ENCODE measurements at places on chromosomes 1 and 21.

DNA sequence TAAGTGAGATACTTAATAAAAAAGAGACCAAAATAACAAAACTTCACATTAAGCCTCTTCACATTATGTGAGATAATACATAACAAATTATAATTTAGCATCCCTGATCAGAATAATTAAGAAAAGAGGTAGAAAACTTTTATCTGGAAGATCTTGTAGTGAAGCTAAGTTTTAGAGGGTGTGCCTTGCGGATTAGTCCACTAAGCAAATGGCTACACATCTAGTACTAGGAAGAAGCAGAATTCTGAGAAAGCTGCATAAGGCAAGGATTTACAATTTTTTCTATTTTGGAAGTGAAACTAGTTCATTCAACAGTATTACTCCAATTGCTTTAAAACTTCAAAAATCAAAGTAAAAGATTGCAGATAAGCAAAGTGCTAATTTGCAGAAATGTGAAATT lies 3.5 kb downstream of the YOD1 start:
- DNase-seq: no peak

DNA sequence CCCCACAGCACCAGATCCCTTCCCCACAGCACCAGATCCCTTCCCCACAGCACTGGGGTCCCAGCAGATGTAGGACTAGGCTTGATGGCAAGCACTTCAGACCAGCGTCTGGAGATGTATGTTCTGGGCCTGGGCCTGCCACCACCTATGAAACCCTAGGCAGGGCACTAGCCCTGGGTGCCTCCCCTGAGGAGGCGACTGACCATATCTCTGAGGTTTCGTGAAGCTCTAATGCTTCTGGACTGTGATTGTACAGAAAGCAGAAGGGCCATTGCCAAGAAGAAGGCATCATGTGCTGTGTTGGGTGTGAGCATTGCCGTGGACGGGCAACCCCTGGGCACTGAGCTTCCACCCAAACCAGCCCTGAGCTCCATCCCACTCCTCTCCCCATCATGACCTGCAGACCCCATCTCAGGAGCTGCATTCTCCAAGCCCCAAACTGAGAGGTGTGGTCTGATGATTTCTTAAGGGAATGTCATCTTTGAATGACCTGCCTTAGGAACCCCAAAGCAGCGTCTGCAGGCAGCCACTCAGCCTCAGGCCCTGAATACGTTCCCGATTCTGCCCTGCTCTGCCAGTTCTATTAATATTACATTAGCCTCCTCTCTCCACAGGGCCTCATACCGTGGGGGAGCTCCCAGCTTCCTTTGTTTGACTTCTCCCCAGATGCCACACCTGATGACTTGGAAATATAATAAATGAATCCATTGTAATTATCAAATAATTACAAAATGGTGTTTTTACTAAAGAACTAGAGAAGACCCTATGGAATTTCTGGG lies 163.4 kb downstream of the TRIM33 start:
- no peak for DNase-seq

DNA sequence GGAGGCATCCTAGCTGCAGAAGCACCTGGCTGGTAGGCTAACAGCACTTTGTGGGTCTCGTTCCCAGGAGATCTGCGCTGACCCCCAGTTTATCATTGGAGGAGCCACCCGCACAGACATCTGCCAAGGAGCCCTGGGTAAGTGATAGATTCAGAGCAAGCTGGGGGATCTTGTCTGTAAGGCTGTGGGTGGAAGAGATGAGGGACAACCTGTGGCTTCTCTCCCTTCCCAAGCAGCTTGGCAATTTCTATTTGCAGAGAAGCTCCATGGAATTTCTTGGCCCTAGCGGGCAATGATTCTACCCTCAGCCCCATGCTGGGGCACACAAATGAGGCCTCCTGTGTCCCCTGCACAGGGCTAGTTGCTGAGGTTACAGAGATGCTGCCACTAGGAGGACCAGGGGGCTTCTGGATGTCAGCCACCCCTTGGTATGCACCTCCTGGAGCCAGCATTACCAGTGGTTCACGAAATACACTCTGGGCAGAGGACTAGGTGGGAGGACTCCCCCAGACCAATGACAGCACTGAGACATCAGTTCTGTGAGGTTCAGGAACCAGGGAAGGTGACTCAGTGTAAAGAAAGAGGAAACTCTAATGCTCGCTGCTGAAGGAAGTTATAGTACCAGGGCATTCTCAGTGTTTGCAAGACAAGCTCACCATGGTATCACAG lies 5.5 kb downstream of the CAPN2 start:
- no peak for DNase-seq

- DNase-seq: peak; percentile 41
These were observed 52.5 kb downstream of the NMNAT2 start for GRCh38 chr1:183365676-183366075.

DNA sequence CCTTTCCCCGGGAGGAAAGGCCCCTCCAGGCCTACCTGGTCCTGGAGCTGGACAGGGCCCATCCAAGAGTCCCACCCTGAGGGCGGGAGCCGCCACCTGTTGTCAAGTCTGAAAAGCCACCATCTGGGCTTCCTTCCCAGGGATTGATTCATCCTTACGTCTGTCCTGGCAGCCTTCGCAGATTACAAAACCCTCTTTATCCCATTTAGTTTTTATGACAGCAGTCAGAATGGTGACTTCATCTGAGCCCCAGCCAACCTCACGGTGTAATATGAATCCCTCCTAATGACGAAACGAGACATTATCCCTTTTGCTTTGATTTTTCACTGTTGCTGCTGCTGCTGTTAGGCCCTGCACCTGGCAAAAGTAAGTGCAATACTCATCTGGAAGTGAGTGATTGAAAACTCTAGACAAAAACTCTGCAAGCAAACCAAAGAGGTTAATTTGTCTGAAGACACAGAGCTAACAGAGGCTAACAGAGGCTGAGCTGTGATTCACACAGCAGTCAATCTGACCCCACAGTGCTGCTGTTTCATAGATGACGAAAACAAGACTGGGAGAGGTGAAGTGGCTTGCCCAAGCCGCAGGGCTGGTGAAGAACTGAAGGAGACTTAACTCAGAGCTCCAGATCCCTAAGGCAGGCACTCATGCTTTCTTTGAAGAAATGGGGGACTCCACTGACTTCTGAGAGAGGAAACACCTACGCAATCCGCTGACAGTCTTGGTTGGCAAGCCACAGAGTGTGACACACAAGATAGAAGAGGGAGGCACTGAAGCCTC lies 30.0 kb upstream of the S100A7 start:
- DNase-seq: peak; percentile 91

DNA sequence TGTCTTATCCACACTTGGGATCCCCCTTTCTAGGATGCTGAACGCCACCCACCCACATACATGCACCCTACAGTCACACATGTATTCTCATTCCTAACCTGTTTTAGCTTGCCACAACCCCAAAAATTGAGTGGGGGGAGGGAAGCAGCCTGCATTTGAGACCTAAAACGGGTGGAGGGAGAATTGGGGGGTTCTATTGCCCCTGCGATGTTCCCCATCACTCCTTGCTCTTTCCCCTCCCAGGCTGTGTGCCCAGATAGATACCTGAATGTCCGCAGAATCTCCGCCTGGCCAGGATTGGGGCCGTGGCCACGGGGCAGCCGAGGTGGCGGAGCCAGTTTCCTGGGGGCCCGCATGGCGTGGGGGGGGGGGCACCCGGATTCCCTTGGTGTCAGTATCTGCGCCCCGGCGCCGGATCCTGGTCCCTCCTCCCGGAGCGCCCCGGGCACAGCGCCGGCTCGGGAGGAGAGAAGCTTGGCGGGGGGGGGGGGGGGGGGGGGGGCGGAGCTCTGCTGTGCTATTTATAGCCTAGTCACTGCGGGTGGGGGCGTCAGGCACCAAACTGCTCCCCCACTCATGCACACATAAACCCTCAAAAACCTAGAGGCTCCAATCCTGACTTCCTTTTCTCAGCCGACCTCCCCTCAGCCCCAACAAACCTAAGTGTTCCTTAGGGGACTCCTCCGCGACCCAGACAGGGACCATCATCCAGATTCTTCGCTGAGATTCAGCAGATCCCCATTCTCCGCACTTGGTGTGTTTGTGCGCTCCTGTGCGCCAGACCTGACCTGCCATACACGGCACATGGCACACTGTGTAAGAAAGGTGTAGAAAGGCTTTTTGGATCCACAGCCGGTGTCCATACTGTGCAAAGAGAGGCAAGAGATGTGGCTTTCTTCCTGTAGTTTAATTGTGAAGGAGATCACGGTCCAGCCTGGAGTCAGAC lies 1.9 kb downstream of the ANKRD34A start:
- DNase-seq: no peak

DNA sequence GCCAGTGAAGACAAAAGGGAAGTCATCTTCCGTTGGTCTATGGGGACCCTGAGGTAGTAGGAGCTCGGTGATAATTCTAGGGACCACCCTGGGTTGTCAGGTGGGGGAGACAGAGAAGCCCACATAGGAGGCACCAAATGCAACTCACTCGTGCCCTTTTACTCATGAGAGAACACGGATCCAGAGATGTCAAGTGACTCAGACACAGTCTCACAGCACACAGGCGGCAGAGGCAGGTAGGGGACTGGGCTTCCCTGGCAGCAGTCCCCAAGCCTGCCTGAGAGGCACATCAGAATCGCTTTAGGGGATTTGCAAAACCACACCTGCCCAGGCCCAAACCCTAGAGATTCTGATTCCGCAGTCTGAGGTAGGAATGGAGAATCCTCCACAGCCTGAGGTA lies 31.3 kb upstream of the RUNX3 start:
- DNase-seq: no peak

- DNase-seq: no peak
These were observed 94.2 kb upstream of the SLC2A1 start for GRCh38 chr1:43052786-43053439.
